Lower lobe of right lung (tissue), 2 donors: ENCODE measurements at places on chromosomes 5 and 9.

GRCh38 chr9:134125413-134126095, 10.3 kb upstream of the WDR5 start:
- H3K4me3 ChIP-seq = no peak overlapping the region
- H3K27ac ChIP-seq = no peak overlapping the region
- H3K4me1 ChIP-seq = peaks cover under 1% of the 10 kb centered on the region
- no peaks in the 10 kb centered on the region for H3K27me3 ChIP-seq
- no peak for DNase-seq

GRCh38 chr5:59317774-59318205, 575.7 kb downstream of the PDE4D start:
- DNase-seq = no peak
- no peaks in the 10 kb centered on the region for H3K36me3 ChIP-seq
- H3K27me3 ChIP-seq = no peaks in the 10 kb centered on the region
- no peak overlapping the region for H3K4me3 ChIP-seq
- peaks cover 16% of the 10 kb centered on the region for H3K4me1 ChIP-seq

- no peaks in the 10 kb centered on the region for H3K27me3 ChIP-seq
- H3K4me1 ChIP-seq = no peaks in the 10 kb centered on the region
- no peak overlapping the region for H3K4me3 ChIP-seq
- no peak for DNase-seq
Observed at GRCh38 chr5:152135827-152136226, 211.2 kb upstream of the GLRA1 start.

DNA sequence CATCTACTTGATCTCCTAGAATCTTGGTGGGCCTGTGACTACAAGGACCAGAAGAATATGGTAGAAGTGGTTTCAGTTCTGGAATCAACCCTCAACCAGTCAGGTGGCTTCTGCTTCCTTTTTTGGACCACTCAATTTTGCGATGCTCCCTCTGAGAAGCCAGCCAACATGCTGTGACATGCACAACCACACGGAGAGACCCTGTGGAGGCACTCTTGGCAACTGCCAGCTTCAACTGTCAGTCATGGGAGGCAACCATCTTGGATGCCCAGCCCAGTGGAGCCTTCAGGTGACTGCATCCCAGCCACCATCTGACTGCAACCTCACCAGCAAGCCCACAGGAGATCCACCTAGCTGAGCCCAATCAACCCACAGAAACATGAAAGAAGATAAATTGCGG, 137.3 kb downstream of the FAM114A2 start:
- H3K27ac ChIP-seq = peak overlapping the region; percentile 46
- no peaks in the 10 kb centered on the region for H3K4me1 ChIP-seq
- no peaks in the 10 kb centered on the region for H3K27me3 ChIP-seq
- H3K36me3 ChIP-seq = no peaks in the 10 kb centered on the region
- no peak overlapping the region for H3K4me3 ChIP-seq
- DNase-seq = no peak

DNA sequence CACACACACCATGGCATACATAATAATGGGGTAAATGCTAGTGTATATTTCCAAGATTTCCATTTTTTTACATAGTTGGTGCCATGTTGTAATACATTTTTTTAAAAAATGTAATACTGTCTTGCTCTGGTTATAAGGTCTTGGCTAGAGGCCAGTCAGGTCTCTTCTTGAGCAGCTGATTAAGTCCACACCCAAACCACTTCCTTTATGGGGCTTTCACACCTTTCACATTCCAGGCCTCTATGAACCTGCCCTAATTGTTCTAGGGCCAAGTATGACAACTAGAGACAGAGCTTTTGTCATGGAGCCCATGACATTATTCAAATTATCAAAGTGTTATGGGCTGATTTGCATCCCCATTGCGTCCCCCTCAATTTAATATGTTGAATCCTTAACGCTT, 495.6 kb upstream of the CTNND2 start:
- H3K4me1 ChIP-seq = no peaks in the 10 kb centered on the region
- DNase-seq = no peak
- no peaks in the 10 kb centered on the region for H3K27me3 ChIP-seq
- H3K36me3 ChIP-seq = no peaks in the 10 kb centered on the region

GRCh38 chr5:103464835-103465484, 97.6 kb downstream of the NUDT12 start:
- no peaks in the 10 kb centered on the region for H3K36me3 ChIP-seq
- H3K27me3 ChIP-seq = no peaks in the 10 kb centered on the region
- no peak overlapping the region for H3K4me3 ChIP-seq
- no peak overlapping the region for H3K27ac ChIP-seq

GRCh38 chr9:33289496-33289895, 820 bp upstream of the NFX1 start:
- peak overlapping the region; percentile 100 for H3K27ac ChIP-seq
- H3K4me1 ChIP-seq = peaks cover 54% of the 10 kb centered on the region
- no peaks in the 10 kb centered on the region for H3K27me3 ChIP-seq
- DNase-seq = peak; percentile 48
- H3K4me3 ChIP-seq = peak overlapping the region; percentile 89
- peaks cover 17% of the 10 kb centered on the region for H3K36me3 ChIP-seq

- peak overlapping the region; percentile 45 for H3K4me3 ChIP-seq
- H3K4me1 ChIP-seq = peaks cover 12% of the 10 kb centered on the region
- no peak overlapping the region for H3K27ac ChIP-seq
Observed at GRCh38 chr5:171336521-171337209, 27.6 kb downstream of the TLX3 start.

DNA sequence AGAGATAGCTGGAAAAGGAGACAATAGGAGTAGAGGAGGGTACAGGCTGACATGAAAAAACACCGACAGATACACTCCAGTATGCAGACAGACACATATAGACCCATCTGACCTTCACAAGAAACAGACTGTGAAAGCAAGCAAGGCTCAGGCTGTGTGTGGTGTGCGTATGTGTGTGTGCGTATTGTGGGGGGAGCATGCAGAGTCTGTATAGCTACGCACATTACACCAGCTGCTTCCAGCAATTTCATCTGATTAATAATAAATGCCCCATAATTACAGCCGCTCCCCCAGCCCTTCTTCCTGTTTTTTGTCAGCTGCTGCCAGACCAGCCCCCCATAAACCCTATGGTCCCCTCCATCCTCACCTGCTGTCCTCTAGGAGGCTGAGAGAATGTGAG, 6.7 kb downstream of the CNTFR start:
- H3K36me3 ChIP-seq = no peaks in the 10 kb centered on the region
- H3K27ac ChIP-seq = no peak overlapping the region
- no peak overlapping the region for H3K4me3 ChIP-seq
- H3K27me3 ChIP-seq = peaks cover 79% of the 10 kb centered on the region

DNA sequence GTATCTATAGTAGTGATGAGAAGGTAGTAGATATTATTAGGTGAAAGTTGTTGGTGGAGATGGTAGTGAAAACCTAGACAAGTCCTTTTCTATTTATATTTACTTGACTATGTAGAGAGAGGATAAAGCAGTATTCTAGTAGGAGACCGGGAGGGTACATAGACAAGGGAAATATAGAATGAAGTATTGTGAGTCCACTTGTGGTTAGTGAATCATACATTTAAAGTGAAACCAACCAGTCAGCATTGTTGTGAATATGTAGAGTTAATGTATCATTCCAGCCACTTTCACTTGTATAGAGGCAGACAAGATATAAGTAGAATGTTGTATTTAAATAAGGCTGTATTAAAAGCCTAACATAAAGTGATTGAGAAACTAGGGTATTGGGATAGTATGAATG, 1711.3 kb upstream of the ACO1 start:
- no peak overlapping the region for H3K4me3 ChIP-seq
- H3K36me3 ChIP-seq = no peaks in the 10 kb centered on the region
- no peaks in the 10 kb centered on the region for H3K27me3 ChIP-seq
- no peak for DNase-seq
- no peaks in the 10 kb centered on the region for H3K4me1 ChIP-seq

DNA sequence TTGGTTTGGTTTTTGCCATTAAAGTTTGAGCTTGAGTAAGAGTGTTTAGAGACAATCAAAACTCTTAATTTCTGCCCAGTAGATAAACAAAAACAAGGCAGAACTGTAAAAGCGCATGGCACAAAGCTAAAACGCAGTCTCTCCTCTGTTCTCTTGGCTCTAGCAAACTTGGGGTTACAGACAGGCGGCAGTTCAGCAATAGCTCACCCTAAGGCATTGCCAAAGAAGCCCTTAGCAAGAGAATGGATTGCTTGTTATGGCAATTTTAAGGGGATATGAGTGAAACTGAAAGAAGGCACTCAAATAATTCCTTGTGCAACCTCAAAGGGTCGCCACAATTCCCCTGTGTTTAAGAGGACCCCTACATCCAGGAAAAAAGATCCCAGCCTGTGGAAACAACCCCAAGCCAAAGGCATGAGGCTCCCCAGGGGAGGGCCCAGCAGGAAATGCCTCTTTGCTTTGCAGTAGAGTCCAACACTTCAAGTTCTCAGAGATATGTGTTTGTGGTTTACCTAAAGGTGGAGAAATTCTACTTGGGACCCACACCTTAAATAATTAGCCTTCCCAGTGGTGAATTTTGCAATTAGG, 317.0 kb upstream of the MPDZ start:
- DNase-seq = no peak
- no peak overlapping the region for H3K27ac ChIP-seq
- no peaks in the 10 kb centered on the region for H3K27me3 ChIP-seq
- H3K36me3 ChIP-seq = no peaks in the 10 kb centered on the region

DNA sequence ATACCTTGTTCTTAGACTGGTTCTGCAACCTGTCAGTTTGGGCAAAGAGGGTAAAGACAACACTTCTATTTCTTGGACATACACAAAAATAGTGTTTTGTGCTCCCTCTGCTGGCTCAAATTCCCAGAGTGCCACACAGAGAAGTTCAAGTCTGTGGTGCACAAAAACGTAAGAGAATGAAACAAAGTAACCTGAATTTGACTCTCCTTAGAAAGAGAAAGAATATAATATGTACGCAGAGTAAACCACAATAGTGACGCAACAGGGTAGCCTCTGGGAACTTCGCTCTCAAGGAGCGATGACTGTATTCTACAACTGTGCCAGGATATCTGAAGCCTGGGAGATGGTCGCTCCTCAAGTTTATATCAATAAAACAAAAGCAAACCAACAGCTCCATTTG, 18.5 kb downstream of the DDX31 start:
- H3K4me1 ChIP-seq = no peaks in the 10 kb centered on the region
- no peak for DNase-seq
- H3K27ac ChIP-seq = no peak overlapping the region
- H3K36me3 ChIP-seq = peaks cover 85% of the 10 kb centered on the region
- H3K27me3 ChIP-seq = no peaks in the 10 kb centered on the region

DNA sequence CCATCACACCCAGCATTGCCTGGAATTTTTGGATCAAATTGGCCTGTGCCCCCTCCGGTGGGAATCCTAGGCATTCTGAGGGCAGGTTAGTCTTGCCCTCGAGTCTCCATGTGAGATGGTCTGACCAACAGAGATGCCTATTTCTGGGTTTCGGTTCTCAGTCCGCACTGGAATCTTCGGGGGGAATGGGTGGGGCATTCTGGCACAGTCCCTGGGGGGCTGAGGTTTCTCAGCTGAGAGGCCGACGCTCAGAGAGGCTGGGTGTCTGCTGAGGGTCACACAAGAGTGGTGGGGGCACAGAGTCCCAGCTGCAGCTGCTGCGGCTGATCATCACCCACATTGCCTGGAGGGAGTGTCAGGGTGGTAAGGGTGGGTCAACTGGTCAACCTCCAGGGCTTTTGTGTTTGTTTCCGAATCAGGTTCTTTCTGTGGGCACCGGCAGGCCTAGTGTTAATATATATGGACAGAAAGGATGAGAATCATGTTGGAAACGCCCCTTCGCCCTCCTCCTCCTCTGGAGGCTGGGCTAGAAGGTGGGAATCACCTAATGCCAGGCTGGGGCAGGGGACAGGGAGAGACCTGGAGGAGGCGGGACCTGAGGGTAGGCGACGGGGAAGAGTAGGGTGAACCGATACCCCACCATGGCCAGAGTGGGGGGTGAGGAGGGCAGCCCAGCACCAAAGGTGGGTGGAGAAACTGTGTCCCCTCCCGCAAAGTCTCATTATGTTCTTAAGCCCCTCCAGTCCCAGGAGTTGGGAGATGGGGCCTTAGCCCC, 149.5 kb upstream of the PHYKPL start:
- H3K4me1 ChIP-seq = no peaks in the 10 kb centered on the region
- H3K27ac ChIP-seq = no peak overlapping the region
- peaks cover 16% of the 10 kb centered on the region for H3K27me3 ChIP-seq
- no peak for DNase-seq
- H3K36me3 ChIP-seq = no peaks in the 10 kb centered on the region
